ENCODE measurements at places on chromosomes 12 and 14.

GRCh38 chr14:61154641-61155040 is 126.5 kb downstream of the TMEM30B start:
- no peaks in the 10 kb centered on the region for H3K36me3 ChIP-seq
- no peaks in the 10 kb centered on the region for H3K27me3 ChIP-seq
- no peak for DNase-seq
- H3K4me3 ChIP-seq, result no peak overlapping the region
- peaks cover 16% of the 10 kb centered on the region for H3K4me1 ChIP-seq

DNA sequence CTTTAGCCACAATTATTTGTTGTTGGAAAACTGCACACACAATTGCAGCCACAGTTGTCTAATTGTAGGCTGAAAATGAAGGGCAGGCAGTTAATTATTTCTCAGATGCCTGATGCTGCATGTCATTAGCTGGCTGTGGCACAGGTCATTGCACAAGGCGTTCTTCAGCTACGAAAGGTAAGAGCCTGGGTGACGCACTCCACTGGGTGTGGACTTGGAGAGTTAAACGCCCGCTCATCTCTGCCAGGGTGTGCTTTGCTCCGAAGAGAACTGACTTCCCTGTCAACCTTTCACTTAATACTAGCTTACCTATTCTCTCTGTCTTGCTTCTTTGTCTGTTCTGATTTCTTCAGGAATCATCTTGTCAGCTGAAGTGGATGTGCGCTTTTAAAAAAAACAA is 91.4 kb upstream of the CPM start:
- peak overlapping the region; percentile 5 for H3K4me3 ChIP-seq
- no peaks in the 10 kb centered on the region for H3K27me3 ChIP-seq
- H3K27ac ChIP-seq, result peak overlapping the region; percentile 75
- H3K36me3 ChIP-seq, result no peaks in the 10 kb centered on the region
- peaks cover 37% of the 10 kb centered on the region for H3K4me1 ChIP-seq

DNA sequence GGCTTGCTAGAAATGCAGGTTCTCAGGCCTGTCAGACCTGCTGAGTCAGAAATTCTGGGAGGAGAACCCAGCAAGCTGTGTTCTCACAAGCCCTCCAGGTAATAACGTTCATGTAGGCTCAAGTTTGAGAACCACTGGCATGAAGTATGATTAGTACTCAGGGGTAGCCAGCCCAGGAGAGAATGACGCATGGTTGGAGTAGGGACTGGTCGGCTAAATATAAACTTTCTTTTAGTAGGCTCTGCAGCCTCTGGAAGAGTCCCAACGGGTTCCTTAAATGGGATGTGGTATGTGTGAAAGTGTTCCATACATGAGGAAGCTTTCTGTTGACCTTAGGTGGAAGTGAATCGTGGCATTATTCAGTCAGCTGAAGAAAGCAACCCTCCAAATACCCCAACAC is 209.3 kb downstream of the SLC41A2 start:
- no peak for DNase-seq
- peaks cover 48% of the 10 kb centered on the region for H3K27me3 ChIP-seq
- H3K4me1 ChIP-seq, result peaks cover 5% of the 10 kb centered on the region
- no peaks in the 10 kb centered on the region for H3K36me3 ChIP-seq

GRCh38 chr12:51729331-51729730 is 119.2 kb downstream of the FIGNL2 start:
- no peaks in the 10 kb centered on the region for H3K4me1 ChIP-seq
- H3K27me3 ChIP-seq, result no peaks in the 10 kb centered on the region
- H3K27ac ChIP-seq, result no peak overlapping the region
- no peak for DNase-seq
- H3K4me3 ChIP-seq, result no peak overlapping the region

GRCh38 chr14:59510001-59510400 is 25.7 kb downstream of the JKAMP start:
- H3K27ac ChIP-seq, result no peak overlapping the region
- H3K27me3 ChIP-seq, result peaks cover 13% of the 10 kb centered on the region
- H3K4me1 ChIP-seq, result no peaks in the 10 kb centered on the region
- H3K4me3 ChIP-seq, result no peak overlapping the region
- DNase-seq, result no peak

DNA sequence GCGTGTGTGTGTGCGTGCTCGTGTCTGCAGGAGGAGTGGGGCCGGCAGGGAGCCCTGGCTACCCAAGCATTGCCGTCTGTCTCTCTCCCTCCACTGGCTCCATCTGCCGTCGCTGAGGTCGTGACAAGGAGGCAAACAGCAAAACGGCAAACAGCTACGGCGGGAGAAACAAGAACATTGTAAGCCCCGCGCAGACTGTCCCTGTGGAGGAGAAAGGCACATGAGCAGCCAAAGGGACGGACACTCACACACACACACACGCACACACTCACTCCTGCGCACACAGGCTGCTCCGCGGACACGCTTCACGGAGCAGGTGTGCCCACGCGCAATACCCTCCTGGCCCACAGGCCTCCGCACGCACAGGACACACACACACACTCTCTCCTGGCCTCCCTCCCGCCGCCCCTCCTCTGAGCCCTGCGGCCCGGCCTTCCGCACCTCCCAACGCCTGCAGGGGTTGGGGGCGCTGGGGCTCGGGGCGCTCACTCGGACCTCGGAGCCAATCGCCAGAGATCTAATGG is 905 bp downstream of the CISTR start:
- H3K4me1 ChIP-seq, result no peaks in the 10 kb centered on the region
- no peak overlapping the region for H3K4me3 ChIP-seq
- H3K27me3 ChIP-seq, result no peaks in the 10 kb centered on the region
- DNase-seq, result no peak

- H3K4me1 ChIP-seq, result peaks cover 18% of the 10 kb centered on the region
- H3K36me3 ChIP-seq, result peaks cover 38% of the 10 kb centered on the region
- peak overlapping the region; percentile 97 for H3K27ac ChIP-seq
- DNase-seq, result no peak
- no peaks in the 10 kb centered on the region for H3K27me3 ChIP-seq
These were observed 910 bp upstream of the WASHC4 start for GRCh38 chr12:105106621-105107020.
